ENCODE measurements at places on chromosomes 7 and 10. TPM values are rescaled to one million over a fixed set of nuclear protein-coding genes. Genes with fewer than 3 reads are reported as not detected.
A peak's percentile ranks its signal among the peaks of the same experiment; 100 is the strongest.

DNA sequence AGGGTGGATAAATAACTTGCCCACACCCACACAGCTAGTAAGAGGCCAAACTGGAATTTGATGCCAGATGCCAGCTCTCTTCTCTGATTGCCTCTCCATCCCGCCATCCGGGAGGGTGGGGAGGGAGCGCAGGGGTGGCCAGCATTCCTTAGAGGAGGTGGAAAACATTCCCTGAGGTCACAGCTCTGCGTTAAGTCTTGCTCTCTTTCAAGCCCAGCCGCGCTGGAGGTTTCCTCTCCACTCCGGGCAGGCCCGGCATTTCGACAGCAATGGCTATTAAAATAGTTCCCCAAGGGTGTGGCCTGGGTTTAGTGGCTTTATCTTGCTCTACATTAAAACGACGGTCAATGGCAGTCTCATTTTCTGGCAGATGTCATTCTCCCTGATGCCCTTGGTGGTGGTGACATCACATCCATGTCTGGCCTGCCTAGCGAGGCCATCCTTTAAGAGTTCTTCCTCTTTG lies 16.1 kb upstream of the C10orf71 start:
- no peak overlapping the region for H3K4me3 ChIP-seq
- H3K27ac ChIP-seq: no peak overlapping the region
- H3K27me3 ChIP-seq: no peaks in the 10 kb centered on the region
- H3K36me3 ChIP-seq: no peaks in the 10 kb centered on the region
- DNase-seq: peak; percentile 40
- H3K4me1 ChIP-seq: no peaks in the 10 kb centered on the region

- peaks cover 3% of the 10 kb centered on the region for H3K4me1 ChIP-seq
- no peaks in the 10 kb centered on the region for H3K36me3 ChIP-seq
- no peak for DNase-seq
- H3K4me3 ChIP-seq: no peak overlapping the region
- H3K27me3 ChIP-seq: peaks cover 16% of the 10 kb centered on the region
Observed at GRCh38 chr10:133258818-133259601, 17.7 kb downstream of the ADAM8 start.

GRCh38 chr10:48951707-48952106 lies 12.1 kb upstream of the LRRC18 start:
- no peak overlapping the region for H3K4me3 ChIP-seq
- no peak for DNase-seq
- H3K27me3 ChIP-seq: no peaks in the 10 kb centered on the region
- peaks cover 3% of the 10 kb centered on the region for H3K4me1 ChIP-seq

- no peak overlapping the region for H3K27ac ChIP-seq
- H3K36me3 ChIP-seq: no peaks in the 10 kb centered on the region
- no peak for DNase-seq
- H3K4me3 ChIP-seq: no peak overlapping the region
- no peaks in the 10 kb centered on the region for H3K4me1 ChIP-seq
Observed at GRCh38 chr7:151849008-151849878, 27.7 kb downstream of the PRKAG2 start.

- H3K4me3 ChIP-seq: no peak overlapping the region
- DNase-seq: peak; percentile 70
- H3K27ac ChIP-seq: no peak overlapping the region
- H3K36me3 ChIP-seq: no peaks in the 10 kb centered on the region
- H3K27me3 ChIP-seq: no peaks in the 10 kb centered on the region
- no peaks in the 10 kb centered on the region for H3K4me1 ChIP-seq
Observed at GRCh38 chr7:539731-540411, 20.2 kb upstream of the PDGFA start.

DNA sequence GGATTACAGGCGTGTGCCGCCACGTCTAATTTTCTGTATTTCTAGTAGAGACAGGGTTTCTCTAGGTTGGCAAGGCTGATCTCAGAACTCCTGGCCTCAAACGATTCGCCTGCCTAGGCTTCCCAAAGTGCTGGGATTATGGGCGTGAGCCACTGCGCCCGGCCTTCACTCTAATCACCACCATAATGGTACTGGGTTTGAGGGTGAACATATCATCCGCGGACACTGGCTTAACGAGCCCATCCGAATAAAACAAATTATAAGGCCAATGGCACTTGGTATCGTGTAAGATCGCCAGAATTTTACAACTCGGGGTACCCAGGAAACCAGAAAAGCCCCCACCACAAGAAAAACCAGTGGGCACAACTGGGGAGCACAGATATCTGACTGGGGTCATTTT lies 580 bp downstream of the FAM200A start:
- no peak overlapping the region for H3K27ac ChIP-seq
- H3K27me3 ChIP-seq: no peaks in the 10 kb centered on the region
- peak; percentile 51 for DNase-seq
- H3K36me3 ChIP-seq: peaks cover 39% of the 10 kb centered on the region
- H3K4me1 ChIP-seq: no peaks in the 10 kb centered on the region

- no peaks in the 10 kb centered on the region for H3K27me3 ChIP-seq
- H3K27ac ChIP-seq: no peak overlapping the region
- no peaks in the 10 kb centered on the region for H3K36me3 ChIP-seq
- DNase-seq: no peak
Observed at GRCh38 chr7:24948739-24949138, 31.2 kb downstream of the OSBPL3 start.

DNA sequence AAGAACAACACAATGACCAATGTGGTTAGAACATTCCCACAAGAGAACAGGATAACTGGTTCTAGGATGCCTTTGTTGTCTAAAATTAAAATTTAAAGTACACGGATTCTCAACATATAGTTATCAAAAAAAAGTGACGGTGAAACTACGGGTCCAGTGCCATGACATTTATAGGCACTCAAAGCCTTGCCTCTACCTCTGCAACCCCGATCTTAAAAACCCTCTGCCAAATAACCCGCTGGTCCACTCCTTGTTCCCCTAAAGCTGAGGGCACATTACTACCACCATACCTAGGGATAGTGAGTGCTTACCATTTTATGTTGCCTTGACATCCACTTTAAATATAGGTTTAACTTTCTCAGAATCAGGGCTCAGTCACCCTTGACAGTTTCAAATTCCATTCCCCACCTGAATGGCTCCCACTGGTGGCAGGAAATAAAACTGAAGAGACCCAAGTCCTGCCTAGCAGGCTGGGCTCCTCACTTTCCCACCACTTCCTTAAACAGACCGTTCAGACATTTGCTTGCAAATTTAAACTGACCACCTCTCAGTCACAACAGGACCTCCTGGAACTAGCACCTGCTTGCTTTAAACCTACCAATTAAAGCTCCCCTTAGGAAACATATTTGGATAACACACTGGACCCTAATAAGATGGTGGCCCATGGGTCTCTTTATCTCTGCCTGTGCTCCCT lies 169.9 kb upstream of the ASAH2 start:
- DNase-seq: peak; percentile 75
- H3K27me3 ChIP-seq: no peaks in the 10 kb centered on the region
- H3K4me3 ChIP-seq: no peak overlapping the region
- no peak overlapping the region for H3K27ac ChIP-seq

- no peak overlapping the region for H3K4me3 ChIP-seq
- no peak overlapping the region for H3K27ac ChIP-seq
- no peaks in the 10 kb centered on the region for H3K4me1 ChIP-seq
- H3K27me3 ChIP-seq: no peaks in the 10 kb centered on the region
Observed at GRCh38 chr10:571688-572451, 117.6 kb downstream of the DIP2C start.

DNA sequence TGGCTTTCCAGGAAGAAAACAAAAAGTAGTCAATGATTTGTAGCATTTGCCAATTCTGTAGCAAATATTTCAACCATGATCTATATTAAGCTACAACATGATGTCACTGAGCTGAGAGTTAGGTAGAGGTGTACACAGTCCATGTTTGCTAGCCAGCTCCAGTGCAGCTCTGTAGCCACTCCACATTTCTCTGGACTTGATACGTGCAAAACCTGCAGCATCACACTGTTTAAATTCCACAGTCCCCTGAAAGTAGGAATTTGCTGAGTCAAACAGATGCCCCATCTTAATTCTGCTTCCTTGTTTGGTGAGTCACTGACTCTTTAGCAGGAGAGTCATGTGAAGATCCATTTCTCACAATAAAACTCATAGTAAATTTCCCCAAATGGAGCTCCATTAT lies 89.8 kb upstream of the LRRTM3 start:
- H3K36me3 ChIP-seq: no peaks in the 10 kb centered on the region
- no peak for DNase-seq
- no peak overlapping the region for H3K4me3 ChIP-seq
- H3K27ac ChIP-seq: no peak overlapping the region
- H3K27me3 ChIP-seq: no peaks in the 10 kb centered on the region

- no peak overlapping the region for H3K27ac ChIP-seq
- H3K27me3 ChIP-seq: no peaks in the 10 kb centered on the region
- DNase-seq: no peak
- no peaks in the 10 kb centered on the region for H3K4me1 ChIP-seq
Observed at GRCh38 chr10:48667960-48668590, 16.6 kb upstream of the WDFY4 start.

GRCh38 chr7:116524609-116525297 lies at the start of gene CAV1:
CAV1 (plus strand) TSS chr7:116525036; CDS start chr7:116525063, 27 bp downstream.
- peaks cover 23% of the 10 kb centered on the region for H3K27me3 ChIP-seq
- peak; percentile 93 for DNase-seq

DNA sequence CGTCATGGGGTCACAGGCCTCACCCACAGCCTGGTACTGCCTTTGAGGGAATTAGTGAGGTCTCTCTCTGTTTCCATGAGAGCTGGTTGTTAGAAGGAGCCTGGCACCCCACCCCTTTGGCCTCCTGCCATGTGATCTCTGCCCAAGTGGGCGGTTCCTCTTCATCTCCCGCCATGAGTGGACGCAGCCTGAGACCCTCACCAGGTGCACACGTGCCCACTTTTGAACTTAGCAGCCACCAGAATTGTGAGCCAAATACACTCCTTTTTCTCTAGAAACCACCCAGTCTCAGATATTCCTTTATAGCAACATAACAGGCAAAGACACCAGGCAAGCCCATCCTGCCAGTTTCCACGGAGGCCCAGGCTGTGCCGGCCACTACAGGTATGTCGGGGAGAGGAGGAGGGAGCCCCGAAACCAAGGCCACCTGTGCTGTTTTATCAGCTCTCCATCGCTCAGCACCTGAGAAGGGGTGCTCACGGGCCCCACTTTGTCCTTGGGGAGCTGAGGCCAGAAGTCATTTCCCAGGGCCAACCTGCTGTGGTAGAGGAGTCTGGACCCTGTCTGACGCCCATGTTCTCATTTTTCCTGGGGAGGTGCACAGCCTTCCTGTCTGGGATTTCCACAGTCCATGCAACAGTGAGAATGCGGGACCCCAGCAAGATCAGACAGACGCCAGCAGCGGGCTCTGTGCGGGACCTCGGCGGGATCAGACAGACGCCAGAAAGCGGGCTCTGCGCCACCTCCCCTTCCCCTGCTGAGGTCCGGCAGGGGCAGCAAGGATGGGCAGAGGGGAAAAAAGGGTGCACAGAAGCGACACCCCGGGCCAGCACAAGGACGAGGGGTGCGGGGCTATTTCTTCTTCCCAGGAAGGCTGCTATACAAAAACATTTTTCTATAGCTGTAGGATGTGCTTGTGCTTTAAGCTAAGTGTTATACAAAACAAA lies 220.5 kb downstream of the ELFN1 start:
- H3K27ac ChIP-seq: no peak overlapping the region
- H3K4me1 ChIP-seq: peaks cover 3% of the 10 kb centered on the region
- no peaks in the 10 kb centered on the region for H3K27me3 ChIP-seq
- H3K4me3 ChIP-seq: no peak overlapping the region

DNA sequence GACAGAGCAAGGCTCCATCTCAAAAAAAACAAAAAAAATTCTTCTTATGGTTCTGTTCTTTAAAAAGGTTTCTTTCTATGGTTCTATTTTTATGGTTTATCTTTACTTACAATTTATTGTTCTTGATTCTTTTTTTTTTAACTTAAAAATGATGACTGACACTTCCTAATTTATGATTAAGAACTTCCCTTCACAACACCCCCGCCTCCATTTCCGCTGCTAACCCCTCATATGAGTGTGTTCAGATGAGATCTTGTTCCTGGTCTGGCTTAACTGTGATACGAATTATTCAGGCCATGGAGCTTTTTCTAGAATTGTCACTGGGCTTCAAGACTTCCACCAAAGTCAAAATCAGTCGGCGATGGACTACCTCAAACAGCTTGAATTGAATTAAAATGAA lies 33.9 kb downstream of the PTER start:
- H3K27me3 ChIP-seq: no peaks in the 10 kb centered on the region
- H3K36me3 ChIP-seq: no peaks in the 10 kb centered on the region
- H3K27ac ChIP-seq: no peak overlapping the region
- no peaks in the 10 kb centered on the region for H3K4me1 ChIP-seq
- no peak for DNase-seq

- DNase-seq: no peak
- H3K36me3 ChIP-seq: no peaks in the 10 kb centered on the region
- H3K4me3 ChIP-seq: no peak overlapping the region
- no peaks in the 10 kb centered on the region for H3K4me1 ChIP-seq
- no peaks in the 10 kb centered on the region for H3K27me3 ChIP-seq
Observed at GRCh38 chr7:19963695-19964094, 190.3 kb upstream of the TMEM196 start.

DNA sequence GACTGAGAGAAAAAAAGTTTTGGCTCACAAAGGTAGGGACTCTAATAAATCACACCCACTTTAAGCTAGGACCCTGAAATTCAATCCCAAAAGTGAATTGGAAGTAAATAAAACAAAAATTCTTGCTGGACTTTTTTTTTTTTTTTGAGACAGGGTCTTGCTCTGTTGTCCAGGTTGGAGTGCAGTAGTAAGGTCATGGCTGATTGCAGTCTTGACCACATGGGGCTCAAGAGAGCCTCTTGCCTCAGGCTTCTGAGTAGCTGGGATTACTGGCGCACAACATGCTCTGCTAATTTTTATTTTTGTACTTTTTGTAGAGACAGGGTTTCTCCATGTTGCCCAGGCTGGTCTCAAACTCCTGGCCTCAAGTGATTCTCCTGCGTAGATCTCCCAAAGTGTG lies 5.0 kb upstream of the LUC7L2 start:
- H3K27ac ChIP-seq: no peak overlapping the region
- no peaks in the 10 kb centered on the region for H3K36me3 ChIP-seq
- DNase-seq: no peak
- H3K4me1 ChIP-seq: no peaks in the 10 kb centered on the region
- no peak overlapping the region for H3K4me3 ChIP-seq

- no peak for DNase-seq
- H3K4me1 ChIP-seq: no peaks in the 10 kb centered on the region
- H3K27ac ChIP-seq: no peak overlapping the region
- no peak overlapping the region for H3K4me3 ChIP-seq
- no peaks in the 10 kb centered on the region for H3K27me3 ChIP-seq
Observed at GRCh38 chr7:97174303-97174702, 56.8 kb downstream of the SDHAF3 start.

DNA sequence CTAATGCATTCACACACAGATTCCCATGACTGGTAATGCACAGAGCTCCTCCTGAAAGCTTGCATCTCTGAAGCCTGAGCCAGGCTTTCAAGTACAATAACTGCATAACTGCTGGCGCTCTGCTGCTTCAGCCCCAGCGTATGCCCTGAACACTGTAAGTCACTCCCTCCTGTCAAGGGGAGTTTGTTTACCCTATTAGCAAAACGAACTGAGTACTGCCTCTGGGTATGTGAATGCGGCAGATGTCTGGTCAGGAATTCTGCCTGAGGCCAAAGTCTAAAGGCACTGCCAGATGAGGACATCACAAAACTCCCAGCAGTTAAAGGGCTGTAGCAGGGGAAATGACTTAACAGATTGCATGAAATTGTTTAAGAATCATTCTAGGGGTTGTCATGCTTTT lies 97.7 kb downstream of the NRCAM start:
- H3K27ac ChIP-seq: peak overlapping the region; percentile 22
- H3K4me3 ChIP-seq: no peak overlapping the region
- H3K27me3 ChIP-seq: no peaks in the 10 kb centered on the region
- DNase-seq: no peak
- no peaks in the 10 kb centered on the region for H3K36me3 ChIP-seq

The HEPACAM2 gene
- total RNA-seq: not detected

The GALNT17 gene
- total RNA-seq: 108 TPM

The PAPSS2 gene
- 15.1 TPM for total RNA-seq

The C7orf57 gene
- not detected for total RNA-seq

The FAM3C gene
- 64.3 TPM for total RNA-seq
